ENCODE measurements at places on chromosomes 11 and 22.

DNA sequence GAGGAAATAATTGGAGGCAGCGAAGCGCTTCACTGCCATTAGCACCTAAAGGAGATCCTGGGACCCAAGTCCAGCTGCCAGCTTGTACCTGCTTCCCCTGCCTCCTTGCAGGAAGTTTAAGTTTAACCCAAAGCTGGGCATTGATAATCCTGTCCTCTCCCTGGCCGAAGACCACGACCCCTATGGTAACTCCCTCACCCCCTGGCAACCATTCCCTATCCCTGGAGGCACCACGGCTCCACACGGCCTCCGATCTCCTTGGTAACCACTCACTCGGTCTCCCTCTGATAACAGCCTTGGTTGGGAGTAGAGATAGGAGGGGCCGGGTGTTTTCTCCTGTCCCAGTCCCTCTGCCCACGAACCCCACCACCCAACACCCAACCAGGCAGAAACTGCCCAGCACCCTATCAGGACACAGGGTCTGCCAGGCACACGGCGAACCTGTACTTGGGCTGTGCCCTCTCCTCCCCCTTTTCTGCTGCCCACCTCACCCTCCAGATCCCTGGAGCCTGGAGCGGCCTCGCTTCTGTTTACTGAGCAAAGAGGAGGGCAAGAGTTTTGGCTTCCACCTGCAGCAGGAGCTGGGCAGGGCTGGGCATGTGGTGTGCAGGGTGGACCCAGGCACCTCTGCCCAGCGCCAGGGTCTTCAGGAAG lies 833 bp downstream of the NHERF4 start:
- no peak for DNase-seq

DNA sequence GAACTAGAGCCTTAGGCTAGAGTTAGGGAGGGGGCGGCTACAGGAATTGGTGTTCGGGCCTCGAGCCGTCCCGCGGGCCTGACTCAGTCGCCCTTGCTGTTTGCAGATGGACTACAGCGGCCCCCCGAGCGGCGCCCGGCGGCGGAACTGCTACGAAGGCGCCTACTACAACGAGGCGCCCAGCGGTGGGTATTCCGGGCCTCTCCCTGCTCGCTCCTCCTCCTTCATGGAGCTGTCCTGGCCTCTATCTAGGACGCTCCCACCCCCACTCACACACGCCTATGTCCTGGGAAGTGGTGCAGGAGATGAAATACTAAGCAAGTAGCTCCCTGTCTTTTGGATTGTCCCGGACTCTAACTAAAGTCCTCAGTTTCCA lies 1.4 kb downstream of the MYOD1 start:
- no peak for DNase-seq

DNA sequence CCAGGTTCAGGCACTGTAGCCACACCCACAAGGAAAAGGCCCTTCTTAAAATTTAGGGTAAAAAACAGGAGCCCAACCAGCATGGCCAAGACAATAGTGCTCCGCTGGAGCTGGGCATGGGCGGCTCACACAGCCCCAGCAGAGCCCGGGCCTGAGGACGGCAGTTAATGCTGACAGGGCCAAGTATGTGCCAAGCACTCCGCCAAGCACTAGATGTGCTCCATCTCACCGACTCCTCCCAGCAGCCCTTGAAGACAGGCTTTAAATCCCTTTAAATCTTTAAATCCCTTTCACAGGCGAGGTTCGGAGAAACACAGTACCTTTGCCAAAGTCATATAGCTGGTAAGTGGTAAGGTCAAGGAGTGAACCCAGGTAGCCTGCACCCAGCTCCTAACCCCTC lies 4.8 kb downstream of the ARFGAP2 start:
- DNase-seq = no peak

GRCh38 chr11:99020352-99021225 lies at the start of gene CNTN5:
CNTN5 (plus strand) TSS chr11:99020949.
- no peak for DNase-seq

DNA sequence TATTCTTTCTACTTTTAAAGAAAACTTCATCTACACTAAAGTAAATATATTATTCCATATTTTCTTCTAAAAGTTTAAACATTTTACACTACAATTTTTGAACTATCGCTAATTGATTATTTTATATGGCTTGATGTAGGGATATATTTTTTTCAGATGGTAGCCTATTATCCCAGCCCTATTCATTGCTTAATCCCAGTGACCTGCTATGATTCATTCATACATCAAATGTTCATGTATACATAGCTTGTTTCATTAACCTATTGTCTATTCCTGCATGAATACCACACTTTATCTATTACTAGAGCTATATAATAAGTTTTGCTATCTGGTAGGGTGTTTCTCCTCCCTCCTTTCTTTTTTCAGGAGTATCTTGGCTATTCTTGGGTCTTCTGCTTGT lies 5.0 kb upstream of the ROBO4 start:
- DNase-seq = no peak

DNA sequence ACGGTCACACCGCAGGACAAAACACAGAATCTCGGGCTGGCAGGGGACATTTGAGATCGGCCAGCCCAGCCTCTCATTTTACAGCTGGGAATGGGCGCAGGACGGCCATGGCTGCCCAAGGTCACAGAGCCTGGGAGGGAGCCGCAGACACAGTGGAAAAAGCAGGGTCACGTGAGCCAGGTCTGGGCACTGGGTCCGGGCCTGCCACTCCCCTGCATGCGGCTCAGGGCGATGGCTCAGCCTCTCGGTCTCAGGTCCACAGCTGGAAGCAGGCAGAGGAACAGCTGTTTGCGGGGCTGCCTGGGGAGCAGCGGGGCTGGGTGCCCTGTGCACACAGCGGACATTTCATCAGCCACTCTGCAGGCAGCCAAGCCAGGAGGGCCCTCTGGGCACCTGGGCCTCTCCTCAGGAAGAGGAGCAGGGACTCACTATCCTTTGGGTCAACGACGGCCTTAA lies 10.4 kb upstream of the PPARA start:
- no peak for DNase-seq
